Vagina (tissue), 2 donors: ENCODE measurements at places on chromosomes 1 and 21.

DNA sequence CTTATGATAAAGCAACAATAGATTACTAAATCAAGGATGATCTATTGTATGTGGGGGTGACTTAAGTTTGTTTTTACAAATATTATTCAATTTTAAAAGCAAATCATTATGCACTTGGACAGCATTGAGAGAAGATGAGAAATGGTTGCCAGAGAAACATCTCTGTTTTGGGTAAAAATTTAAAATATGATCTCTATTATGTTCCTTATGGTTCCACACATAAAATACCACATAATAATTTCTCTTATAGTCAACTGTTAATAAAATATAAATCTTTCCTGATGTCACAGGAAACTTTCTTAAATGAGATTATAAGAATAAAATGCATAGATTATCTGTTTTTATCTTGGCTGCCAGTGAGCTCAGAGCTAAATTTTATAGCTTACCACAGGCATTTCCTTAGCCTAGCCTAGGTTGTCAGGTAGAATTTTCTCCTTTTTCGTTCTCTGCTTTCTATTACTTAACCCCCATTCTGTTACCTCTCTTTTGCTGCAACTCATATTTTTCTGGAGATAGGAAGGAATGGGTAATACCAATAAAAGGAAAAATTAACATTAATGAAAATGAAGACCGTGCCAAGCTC lies 109.7 kb downstream of the TGFB2 start:
- DNase-seq: no peak

DNA sequence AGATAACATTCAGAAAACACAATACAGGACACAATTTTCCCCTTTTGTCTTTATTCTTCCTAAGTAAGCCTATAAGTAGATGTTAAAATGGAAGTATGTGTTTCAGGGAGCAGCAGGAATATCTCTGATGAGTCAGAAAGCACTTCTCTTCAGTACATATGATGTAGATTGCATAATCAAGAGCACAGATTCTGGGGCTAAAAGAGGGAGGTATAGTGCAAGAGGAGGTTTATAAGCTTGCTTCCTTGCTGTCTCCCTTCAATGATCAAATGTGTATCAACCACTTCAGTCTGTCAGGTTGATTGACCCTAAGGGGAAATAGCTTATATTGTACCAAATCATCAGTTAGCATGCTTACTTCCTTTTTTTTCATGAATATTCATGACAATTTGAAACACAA lies 822.8 kb downstream of the BRINP3 start:
- no peak for DNase-seq

- DNase-seq: no peak
Measured at GRCh38 chr1:119974013-119974412, 77.7 kb upstream of the ADAM30 start.

DNA sequence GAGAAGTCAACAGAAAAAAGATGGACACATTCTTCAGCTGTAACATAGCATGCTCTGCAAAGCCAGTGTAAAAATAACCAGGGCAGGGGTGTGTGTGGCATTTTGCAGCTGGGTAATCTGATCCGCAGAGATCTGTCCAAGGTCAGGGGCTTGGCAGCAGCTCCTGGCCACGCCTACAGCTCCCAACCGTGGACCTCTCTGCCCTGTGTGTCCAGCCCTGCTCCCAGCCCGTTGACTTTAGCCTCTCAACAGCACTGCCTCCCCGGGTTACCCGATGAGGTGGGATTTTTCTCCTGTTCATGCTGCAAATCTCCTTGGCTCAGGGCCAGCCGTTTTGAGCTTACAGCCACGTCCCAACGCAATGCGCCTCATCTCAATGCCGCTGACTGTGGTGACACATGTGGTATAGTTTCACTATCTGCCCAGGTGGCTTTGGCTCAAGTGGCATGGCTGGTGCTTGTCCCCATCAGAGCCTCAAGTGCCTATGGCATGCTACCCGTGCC lies 68.1 kb downstream of the VWA5B1 start:
- no peak for DNase-seq

DNA sequence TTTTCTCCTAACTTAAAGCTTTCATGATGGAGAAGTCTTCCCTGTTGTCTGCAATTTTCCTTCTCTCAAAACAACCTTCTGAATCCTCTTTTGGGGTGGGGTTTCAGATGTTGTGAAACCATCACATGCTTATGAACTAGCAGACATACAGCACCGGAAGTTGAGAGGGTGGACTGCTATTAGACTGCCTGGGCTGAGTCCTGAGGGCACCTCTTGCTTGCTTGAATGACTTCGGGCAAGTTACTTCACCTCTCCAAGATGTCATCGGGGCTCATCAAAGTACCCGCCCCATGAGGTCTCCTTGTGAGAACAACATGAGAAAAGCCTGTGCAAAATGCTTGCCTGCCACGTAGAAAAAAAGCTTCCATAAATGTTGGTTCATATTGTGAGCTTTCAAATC lies 89.6 kb downstream of the CCDC185 start:
- DNase-seq: no peak

GRCh38 chr1:30718091-30718635 lies 5.2 kb downstream of the MATN1 start:
- peak; percentile 99 for DNase-seq

DNA sequence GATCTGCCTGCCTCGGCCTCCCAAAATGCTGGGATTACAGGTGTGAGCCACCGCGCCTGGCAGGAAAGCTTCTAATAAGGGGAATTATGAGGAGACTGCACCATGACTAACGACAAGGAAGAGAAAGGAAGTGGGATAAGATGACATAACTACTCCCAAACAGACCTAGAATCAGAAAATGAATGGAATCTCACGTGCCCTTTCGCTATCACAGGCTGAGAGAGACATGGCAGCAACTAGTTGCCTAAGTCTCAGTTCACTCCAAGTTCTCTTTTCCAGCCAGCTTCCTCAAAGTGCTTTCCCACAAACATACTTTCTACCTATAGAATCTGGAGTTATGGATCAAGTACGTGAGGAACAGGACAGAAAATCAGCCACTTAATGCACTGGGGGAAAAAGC lies 2.0 kb downstream of the PI4KB start:
- no peak for DNase-seq

GRCh38 chr1:240109130-240109529 lies 17.4 kb downstream of the FMN2 start:
- no peak for DNase-seq

DNA sequence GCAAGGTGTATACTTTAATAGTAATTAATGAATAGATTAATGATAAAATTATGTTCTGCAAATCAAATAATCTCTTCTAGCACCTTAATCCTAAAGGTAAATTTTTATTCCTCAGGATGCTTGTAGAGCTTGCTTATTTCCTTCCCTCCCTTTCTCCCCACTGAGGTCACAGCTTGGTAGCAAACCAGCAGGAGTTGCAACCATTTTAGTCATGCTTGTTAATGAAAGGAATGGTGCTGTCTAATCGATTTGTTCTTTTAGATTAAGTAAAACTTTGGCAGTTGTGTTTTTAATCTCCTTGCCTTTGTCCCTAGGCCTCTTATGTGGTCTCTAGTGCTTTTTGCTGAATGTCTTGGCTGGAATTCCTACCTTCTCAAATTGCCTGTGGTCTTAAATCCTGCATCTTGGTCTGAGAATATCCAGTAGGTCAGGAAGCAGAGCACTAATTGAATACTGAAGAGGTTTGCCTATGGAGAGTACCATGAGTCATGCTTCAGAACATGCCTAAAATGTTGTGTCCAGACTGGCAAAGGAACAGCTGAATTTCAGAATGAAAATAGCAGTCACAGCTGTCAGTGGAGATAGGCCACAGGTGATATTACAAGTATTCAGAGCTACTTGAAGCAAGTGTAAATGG lies 36.3 kb upstream of the RWDD3 start:
- DNase-seq: no peak

DNA sequence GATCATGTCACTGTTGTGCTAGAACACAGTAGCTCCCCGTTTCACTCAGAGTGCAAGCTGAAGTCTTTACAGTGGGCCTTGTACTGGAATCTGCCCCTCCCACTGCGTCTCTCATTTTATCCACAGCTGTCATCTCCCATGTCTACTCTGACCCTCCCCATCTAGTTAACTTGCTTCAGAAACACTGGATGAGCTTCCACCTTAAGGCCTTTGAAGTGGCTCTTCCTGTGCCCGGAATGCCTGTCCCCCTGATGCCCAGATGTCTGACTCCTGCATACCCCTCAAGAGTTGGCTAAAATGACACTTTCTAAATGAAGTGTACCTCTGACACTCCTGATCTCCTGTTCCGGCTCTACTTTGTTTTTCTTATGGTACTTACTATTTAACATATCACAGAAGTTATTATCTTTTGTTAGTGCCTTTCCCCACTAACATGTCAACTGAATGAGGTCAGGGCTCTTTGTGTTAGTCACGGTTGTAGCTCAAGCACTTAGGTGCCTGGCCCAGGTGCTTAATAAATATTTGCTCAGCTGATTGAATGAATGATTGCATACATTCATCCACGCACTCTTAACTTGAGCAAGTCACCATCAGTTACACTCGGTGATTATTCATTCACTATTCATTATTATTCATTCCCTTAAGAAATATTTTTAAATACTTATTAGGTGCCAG lies 13.3 kb downstream of the ARV1 start:
- DNase-seq: no peak

DNA sequence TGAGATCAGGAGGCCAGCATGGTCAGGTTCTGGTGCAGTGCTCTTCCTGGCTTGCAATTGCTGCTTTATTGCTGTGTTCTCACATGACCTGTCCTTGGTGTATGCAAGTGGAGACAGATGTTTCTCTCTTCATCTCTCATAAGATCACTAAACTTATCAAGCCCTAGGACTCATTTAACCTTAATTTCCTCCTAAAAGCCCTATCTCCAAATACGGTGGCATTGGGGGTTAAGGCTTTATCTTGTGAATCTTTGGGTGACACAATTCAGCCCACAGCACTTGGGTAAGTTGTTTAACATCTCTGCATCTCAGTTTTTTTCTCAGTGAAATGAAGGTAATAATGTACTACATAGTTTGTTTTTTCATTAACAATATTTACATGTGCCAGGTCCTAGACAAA lies 152.4 kb downstream of the RWDD3 start:
- no peak for DNase-seq

- DNase-seq: no peak
Measured at GRCh38 chr1:20009212-20009611, 29.8 kb upstream of the PLA2G2A start.

- DNase-seq: no peak
Measured at GRCh38 chr1:178543290-178543607, 30.3 kb downstream of the TEX35 start.

GRCh38 chr1:43388613-43389012 lies 987 bp downstream of the MED8 start:
- DNase-seq: no peak

DNA sequence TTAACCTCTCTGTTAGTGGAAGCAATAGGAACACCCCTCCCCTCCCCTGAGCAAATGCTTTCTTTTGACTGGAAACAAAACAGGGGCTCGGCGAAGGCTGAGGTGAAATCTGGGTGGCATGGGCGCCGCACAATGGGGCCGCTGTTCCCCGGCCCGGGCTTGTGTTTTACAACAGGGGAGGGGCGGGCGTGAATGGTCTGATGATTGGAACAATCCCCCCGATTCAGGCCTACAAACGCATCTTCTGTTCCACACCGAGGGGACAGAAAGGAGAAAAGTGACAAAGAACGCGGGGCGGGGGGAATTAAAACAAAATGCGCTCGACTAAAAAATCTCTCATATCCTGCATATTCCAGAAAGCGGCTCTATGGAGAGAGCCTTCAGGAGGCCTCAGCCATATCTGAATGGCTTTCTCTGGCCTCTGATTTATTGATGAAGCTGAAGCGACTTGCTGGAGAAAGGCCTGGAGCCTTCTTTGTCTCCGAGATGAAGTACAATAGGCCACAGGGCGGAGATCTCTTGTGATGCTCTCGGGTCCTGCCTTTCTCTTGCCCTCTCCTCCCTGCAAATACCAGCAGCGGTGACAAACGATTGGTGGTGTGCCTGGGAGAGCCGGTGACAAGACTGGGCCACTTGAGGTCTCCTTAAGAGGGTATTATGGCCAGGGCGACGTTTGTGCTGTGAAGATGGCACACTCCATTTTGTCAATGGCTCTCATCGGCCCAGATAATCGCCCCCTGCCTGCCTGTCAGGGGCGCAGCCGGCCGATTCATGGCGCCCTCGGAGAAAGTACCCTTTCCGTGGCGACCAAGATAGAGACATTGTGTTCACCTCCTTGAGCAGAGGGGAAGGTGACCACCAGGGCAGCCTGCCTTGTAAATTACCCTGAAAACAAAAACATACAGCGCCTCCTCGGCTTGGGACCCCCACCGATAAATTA lies 47.1 kb upstream of the OLIG2 start:
- DNase-seq: no peak

- DNase-seq: no peak
Measured at GRCh38 chr1:223832637-223832943, 13.2 kb downstream of the TP53BP2 start.

DNA sequence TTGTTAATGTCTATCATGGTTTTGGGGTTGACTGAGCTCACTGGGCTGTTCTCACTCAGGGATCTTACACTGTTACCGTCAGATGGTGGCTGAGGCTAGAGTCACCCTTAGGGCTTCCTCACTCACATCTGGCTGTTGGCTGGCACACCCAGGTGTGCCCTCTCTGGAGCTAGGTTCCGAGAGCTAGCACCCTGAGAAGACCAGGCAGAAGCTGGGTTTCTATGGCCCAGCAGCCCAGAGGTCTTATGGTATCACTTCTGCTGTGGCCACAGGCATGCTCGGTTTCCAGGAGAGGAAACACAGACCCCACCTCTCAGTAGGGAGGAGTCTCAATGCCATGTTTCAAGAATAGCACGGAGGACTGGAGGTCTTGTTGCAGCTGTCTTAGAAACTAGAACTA lies 20.7 kb upstream of the KIF1B start:
- DNase-seq: no peak

DNA sequence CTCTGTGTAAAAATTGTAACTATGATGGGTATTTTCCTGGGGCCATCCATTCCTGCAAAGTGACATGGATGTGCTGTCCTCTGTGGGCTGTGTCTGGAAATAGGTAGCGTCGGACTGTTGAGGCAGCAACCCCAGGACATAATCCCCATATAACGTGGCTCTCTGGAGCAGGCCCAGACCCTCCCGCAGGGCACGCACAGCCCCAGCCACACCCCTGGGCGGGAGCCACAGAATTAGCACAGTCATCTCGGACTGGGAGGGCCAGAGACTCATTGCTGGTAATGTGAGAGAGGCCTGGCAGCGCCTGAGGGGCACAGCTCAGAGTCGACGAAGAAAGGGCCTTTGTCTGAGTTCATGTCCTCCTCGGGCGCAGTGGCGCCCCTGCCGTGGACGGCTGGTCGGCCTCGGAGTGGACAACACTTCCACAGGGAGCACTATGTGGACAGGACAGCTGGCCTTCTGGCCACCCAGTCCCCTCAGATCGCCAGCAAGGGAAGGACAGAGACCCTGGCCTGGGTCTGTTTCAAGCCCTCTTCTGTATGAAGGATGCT lies 20.1 kb downstream of the SIM2 start:
- no peak for DNase-seq

GRCh38 chr1:204188959-204189639 lies 7.2 kb downstream of the KISS1 start:
- DNase-seq: no peak
